NCI-H69 (cell line): ENCODE measurements at places on chromosomes 7 and 10.

DNA sequence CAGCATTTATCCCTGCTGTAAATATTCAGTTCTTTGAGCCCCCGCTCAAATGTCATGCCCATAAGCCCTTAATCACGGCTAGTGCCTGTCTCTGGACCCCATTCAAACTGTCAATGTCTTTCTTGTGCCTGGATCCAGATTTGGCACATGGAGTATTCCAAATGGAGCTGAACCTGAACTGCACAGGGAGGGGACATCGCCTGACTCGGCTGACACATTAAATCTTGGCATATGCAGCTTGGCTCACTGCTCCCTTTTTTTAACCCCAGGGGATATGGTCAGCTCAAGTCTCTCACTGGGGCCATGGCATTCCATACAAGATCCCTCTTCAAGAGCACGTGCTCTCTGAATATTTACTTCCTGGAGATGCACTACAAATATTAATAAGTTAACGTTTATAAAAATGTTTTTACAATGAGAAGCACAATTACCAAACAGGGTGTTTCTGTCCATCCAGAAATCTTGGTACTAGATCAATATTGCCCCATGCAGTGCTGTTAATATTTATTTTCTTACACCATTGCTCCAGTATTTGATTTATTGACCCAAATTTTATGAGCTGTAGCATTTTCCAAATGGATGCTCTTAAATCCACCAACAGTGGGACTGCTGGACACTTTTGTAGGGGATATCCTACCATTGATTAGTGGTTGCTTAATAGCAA lies 57.4 kb downstream of the FGFR2 start:
- no peak for DNase-seq

- DNase-seq: no peak
These were observed 57.5 kb downstream of the FHIP2A start for GRCh38 chr10:114879093-114879492.

- DNase-seq: peak; percentile 71
These were observed 28.9 kb downstream of the SKIDA1 start for GRCh38 chr10:21496343-21497176.

DNA sequence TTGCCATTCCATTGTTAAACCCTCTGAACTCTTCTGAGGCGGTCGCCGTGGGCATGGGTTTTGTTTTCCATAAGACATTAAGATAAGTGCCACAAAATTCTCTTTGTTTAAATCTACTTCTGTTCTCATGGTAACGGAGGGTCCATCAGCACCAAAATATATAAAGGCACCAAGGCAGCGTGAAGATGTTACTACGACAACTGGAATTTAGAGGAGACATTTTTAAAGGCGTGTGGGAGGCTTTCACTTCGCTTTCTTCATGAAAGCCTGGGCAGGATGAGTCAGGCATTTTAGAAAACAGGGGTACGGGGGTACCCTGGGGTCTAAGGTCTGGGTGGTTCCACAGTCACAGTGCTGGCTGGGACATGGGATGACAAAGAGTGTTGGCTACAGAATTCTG lies 34.0 kb downstream of the SMKR1 start:
- no peak for DNase-seq

DNA sequence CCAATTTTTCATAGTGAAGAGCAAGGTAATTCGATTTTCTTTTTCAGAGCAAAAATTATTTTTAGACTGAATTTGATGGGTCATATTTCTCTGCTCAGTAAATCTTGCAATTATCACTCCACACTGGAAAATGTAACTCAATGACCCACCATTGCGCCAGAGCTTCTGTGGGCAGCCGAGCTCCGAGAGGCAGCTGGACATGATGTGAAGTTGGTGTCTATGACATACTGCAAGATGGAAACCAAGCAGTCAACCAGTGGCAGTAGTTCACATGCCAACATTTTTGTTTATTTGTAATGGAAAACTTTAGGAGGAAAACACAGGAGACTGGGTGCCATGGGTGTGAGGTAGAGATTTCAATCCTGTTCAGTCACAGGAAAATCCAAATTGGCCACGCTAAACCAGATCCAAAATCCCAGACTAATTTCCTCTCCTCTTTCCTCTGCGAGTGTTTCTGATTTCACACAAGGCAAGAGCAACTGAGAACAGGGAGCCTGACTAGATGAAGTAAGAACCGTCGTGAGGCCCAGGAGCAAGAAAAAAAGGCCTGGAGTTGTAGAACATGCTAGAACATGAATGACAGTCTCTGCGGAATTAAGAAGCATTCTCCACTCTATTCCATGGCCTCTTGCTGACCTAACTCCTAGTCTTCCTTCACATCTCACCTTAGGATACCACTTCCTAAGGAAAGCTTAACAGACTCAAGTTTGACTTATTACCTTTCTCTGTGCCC lies 39.3 kb downstream of the CALD1 start:
- no peak for DNase-seq

DNA sequence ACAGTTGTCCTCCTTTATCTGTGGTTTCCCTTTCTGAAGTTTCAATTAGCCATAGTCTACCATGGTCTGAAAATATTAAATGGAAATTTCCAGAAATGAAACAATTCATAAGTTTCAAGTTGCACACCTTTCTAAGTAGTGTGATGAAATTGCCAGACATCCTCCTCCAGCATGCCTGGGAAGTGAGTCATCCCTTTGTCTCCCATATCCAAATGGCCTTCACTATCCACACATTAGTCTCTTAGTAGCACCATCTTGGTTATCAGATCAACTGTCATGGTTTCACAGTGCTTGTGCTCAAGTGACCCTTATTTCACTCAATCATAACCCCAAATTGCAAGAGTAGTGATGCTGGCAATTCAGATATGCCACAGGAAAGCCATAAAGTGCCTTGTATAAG lies 83.4 kb upstream of the PPP1R9A start:
- DNase-seq: peak; percentile 19

- peak; percentile 24 for DNase-seq
These were observed 4.7 kb upstream of the UNCX start for GRCh38 chr7:1227814-1228544.

- DNase-seq: no peak
These were observed 433.2 kb downstream of the TNS3 start for GRCh38 chr7:47148536-47149207.

- no peak for DNase-seq
These were observed 81.1 kb downstream of the XRCC2 start for GRCh38 chr7:152594801-152595200.

DNA sequence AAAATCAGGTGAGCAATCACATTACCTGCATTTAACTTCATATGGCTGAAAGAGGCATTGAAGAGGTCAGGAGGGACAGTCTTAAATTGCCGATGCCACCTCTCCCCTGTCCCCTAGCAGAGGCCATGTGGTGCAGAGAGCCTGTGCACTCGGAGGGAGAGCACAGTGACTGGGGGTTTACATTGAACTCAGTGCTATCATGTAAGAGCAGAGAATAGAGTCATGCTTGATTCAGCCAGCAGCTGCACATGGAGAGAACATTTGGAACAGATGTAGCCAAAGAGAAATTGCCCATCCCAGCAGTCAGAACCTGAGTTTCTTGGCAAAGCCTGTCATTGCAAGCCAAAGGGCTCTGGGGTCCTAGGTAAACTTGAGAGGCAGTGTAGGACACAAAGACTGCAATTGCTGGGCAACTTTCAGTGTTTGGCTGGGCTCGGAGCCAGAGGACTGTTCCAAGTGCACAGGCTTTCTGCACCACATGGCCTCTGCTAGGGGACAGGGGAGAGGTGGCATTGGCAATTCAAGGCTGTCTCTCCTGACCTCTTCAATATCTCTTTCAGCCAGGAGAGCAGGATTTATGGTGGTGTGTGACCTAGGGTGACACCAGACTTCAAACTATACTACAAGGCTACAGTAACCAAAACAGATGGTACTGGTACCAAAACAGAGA lies 267.1 kb downstream of the REEP3 start:
- no peak for DNase-seq
